ENCODE measurements at places on chromosomes 6 and 20.

DNA sequence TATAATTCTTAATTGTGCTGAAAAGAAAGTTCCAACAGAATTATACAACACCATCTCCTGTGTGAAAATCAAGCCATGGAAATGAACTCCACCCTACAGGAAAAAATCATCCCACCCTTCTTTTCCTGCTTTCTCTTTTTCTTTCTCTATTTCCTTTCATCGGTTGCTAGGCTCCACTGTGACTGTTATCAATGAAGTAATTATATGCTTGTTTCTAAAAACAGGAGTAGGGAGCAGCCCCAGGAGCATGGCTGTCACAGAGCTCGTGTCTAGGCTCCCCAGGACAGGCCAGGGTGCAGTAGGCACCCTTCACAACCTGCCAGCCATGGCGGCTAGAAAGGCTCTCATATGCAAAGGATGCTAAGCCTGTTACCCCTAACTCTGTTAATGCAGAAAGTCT, 13.0 kb downstream of the MPC1 start:
- DNase-seq: no peak

GRCh38 chr6:89610149-89610642, 28.4 kb downstream of the LYRM2 start:
- DNase-seq: peak; percentile 35

DNA sequence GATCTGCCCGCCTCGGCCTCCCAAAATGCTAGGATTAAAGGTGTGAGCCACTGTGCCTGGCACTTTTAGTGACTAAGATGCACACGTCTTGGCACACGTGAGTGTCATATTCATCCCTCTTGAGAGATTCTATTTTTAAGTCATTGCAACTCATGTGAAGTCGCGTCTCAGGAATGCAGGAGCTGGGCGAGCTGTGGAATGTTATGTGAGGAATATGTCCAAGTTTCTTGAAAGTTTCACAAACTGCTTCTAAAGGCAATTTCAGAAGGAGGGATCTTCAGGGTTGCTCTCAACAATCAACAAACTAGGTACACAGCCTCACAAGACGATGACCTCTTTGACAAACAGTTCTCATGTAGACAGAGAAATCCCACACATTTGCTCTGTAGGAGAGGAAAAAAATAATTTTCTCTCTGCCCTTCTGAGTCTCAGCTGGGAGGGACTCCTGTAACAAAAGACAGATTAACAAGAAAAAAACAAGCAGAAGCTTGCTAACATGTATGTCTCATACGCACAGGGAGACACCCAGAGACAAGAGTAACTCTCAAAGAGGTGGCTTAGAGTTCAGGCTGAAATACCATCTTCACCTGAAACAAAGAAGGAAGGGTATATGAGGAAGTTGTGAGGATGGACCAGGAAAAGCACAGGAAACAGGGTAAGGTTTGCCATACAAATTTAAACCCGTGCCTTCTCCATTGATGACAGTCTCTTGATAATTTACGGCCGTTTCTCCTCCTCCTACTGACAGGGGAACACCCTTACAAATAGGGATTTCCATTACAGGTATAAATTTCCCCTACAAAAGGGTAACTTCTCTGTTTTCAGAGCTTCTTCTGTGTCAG, 45.3 kb upstream of the FAM50B start:
- DNase-seq: peak; percentile 97

- DNase-seq: no peak
These were observed 554.5 kb upstream of the AGPAT4 start for GRCh38 chr6:161828355-161828754.

DNA sequence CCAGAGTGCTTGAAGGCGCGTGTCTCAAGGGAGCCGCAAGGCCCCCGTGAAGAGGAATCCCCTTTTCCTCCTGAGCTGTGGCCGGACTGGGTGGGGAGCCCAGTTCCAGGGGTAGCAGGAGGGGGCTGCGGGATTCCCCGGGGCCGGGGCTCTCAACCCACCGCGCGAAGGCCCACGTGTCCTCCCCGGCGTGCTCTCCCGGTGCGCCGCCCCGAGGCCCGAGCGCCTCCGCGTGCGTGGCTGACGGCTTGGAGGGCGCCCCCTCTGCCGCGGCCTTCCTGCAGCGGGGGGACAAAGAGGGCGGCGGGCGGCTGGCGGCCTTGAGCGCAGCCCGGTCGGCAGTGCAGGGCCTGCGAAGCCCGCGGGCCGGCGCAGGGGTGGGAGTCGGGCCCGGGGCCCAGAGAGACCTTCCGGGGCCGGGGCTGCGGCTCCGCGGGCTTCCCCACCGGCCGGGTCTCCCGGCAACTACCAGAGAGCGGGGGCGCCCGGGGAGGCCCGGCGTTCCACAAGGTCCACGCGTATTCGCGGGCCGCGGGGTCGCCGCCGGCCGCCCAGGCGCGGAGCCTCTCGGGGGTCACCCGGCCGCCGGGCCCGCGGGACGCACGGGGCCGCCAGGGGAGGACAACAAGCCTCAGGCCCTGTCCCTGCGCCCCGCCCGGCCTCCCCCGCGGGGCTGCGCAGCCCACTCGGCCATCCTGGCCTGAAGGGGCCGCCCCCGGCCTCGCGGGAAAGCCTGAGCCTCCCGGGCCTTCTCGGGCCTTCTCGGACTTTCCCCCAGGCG, at the start of gene FAM217A:
Gene FAM217A, minus strand, starts transcription at position 447 of the 781 bp plus-strand sequence. CDS start 1,723 bp downstream, outside the sequence.
- no peak for DNase-seq

DNA sequence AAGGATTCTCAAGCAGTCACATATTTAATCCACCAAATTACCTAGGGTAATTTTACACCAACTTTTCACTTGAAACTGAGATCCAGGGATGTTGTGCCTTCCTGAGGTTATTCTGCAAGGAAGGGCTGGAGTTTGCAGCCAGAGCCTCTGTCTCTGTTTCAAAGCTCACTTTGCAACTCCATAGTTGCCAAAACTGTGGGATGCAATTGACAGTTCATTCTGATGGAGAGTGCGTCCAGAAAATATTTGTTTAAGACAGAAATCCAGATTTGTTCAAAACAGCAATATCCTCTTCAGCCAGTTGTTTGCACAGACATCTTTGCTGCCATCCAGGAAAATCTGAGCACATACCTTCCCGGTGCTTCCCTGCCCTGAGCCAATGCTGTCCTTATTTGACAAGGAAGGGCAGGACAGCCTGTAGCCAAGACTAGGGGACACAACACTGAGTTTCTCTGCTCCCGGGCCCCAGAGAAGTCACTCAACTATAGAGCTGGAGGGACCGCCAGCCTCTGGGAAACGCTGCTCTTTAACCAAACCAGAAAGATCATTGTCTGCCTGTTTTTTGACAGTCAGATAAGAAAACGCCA, 297.4 kb downstream of the HIVEP2 start:
- no peak for DNase-seq

GRCh38 chr20:46438156-46438750, 31.8 kb upstream of the ELMO2 start:
- DNase-seq: peak; percentile 55

DNA sequence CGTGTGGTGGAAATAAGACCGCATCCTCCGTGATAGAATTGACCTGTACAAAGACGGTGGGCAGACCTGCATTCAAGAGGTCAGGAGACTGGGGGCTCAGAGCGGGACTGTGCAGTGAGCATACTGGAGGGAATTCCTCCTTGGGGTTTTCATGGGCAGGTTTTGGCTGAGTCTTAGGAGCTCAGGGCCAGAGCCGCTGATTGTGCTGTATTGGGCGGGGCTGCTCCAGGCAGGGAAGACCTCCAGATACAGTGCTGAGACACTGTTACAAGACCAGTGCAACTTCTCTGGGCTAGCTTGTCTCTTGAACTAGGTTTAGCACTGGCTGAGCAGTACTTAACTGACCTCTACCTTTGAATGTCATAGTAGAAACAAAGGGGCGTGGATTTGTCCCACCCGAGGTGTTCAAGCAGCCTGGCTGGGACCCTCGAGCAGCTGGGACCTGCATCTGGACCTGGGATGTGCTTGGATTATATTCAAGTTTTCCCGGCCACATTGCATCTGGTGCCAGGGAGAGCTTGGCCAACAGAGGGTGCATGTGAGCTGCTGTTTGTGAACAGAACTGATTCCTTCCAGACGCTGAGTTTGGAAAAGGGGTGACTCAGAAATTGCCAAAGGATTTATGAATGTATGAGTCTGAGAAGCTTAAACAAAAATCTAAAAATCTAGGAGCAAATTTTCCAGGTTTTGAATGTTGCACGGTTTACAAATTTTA, 33.4 kb upstream of the SLC22A1 start:
- peak; percentile 88 for DNase-seq

DNA sequence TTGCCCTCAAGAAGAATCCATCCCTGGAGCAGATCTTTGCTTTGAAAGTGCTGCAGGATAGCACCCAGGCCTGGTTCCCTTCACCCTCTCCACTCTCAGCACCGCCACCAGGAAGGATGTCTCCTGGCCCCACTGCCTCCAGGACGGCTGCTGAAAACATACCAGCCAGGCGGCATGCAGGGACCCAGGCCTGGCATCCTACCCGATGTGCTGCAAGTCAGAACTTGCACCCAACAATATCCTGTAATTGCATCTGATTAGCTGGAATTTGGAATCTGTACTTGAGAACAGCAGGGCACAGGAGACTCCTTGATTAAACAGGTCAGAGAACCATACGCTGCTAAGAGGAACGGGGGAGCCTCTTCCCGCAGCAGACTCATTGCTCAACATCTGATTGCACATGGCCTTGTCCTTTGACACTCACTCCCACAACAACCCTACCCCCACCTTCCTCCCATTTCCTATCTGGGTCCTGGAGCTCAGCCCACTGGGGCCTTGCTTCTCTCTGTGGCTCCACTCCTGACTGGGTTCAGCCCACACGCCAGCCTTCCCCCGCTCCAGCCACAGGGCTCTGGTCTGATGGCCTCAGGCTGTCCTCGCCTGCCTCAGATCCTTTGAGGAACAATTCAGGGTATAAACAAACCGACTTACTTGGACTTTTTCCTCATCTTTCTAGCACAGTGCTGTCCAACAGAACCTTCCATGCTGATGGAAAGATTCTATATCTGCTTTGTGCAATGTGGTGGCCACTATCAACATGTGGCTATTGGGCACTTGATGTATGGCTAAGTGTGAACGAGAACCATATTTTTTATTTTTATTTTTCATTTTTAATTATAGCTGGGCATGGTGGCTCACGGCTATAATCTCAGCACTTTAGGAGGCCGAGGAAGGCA, 78.0 kb downstream of the FGD2 start:
- DNase-seq: peak; percentile 79

GRCh38 chr6:1380625-1381427, 8.6 kb upstream of the FOXF2 start:
- no peak for DNase-seq

- DNase-seq: no peak
These were observed 34.5 kb upstream of the PREX1 start for GRCh38 chr20:48862279-48862678.

DNA sequence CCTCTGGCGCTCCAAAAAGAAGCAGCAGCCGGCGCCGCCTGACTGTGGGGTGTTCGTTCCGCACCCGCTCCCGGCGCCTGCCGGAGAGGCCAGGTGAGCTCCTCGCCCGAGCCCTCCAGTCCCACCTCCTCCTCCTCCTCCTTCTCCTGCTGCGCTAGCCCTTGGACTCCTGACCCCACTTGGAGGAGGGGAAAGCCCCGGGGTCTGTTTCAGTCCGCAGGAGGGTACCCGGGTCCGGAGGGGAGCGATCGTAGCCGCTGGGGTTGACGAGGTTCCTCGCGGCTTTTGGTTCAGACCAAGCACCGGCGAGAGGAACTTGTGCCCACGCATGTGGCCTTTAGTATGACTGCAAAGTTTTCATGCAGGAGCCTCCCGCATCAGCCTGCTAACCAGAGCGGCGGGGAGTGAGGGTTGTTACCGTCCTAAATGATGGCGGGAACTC, 493 bp downstream of the CRYBG1 start:
- DNase-seq: no peak

DNA sequence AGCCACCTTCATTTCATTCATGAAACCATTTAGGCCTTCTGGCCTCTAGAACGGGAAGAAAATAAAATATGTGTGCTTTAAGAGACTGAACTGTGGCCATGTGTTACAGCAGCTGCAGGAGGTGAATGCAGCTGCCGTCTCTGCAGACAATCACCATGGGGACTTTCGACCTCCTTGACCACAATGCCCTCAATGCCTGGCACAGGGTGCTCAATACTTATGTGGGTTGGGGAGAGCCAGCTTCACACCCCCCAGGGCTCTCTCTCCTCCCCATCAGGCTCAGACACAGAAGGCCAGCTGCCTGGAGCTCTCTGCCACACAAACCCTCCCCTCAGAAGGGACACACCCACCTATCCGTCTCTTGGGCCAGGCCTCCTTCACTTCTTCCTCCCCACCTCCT, 43.5 kb downstream of the ANKRD60 start:
- no peak for DNase-seq

- DNase-seq: no peak
These were observed 755.2 kb downstream of the C6orf118 start for GRCh38 chr6:164554226-164554625.

DNA sequence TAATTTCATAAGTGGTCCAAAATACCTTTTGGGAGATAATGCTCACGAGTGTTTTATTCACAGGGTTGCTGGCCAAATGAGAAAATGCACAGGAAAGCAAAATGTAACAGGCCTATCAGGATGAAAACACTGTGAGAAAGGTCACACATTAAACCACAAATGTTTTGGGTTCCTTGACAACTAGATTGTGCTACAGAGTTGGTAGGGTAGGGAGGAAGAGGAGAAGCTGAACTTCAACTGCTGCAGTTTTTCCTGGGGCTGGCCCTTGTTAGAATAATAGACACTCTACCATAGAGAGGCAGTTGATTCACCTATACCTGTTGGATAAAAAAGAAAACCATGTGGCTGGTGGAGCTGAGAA, 28.1 kb upstream of the PAQR8 start:
- DNase-seq: no peak

- DNase-seq: peak; percentile 67
These were observed 43.9 kb upstream of the GJE1 start for GRCh38 chr6:142088858-142089216.

- no peak for DNase-seq
These were observed 335.3 kb upstream of the DEFB115 start for GRCh38 chr20:30922129-30922528.

DNA sequence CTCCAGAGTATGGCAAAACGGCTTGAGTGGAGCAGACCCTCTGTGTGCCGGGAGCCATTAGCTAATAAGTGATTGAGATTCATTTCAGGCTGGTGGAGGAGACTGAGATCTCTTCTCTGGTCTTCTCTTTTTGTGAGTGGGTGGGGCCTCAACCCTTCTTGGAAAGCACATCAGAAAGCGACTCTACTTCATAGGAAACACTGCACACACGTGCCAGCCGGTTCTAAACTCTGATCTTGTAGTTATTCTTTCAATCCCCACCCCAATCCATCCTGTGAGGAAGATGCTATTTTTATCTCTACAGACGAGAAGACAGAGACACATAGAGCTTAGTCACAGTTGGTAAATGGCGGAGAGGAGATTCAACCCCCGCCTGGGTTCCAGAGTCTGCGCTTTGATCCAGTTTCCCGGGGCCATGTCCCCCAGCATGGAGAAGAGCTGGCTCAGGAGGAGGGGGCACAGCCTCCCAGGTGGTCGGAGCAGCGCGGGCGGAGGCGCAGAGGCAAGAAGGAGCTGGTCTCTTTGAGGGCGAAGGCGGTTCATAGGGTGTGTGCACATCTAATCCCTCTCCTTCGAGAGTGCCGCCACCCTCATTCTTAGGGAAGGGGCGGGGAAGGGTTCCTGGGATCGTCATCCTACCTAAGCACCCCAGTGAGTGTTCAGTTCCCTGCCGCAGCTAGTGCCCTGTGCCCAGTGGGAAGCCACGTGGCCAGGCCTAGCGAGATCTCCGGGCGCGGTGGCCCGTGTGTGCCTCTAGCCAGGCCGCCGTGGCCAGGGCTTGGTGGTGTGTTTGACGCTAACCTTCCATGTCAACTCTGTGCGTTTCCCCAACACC, 49.0 kb upstream of the TAGAP start:
- DNase-seq: no peak

GRCh38 chr6:12485837-12486236, 195.7 kb downstream of the EDN1 start:
- no peak for DNase-seq

GRCh38 chr6:124868481-124868880, 93.8 kb upstream of the RNF217 start:
- DNase-seq: peak; percentile 44

- DNase-seq: peak; percentile 23
These were observed 144.3 kb upstream of the ZNF184 start for GRCh38 chr6:27617046-27617687.

Data from EH (cell line).